Muscle of leg (tissue), 16 donors: ENCODE measurements at places on chromosomes 1 and 21.

GRCh38 chr1:114369930-114370329 lies 141.1 kb downstream of the TRIM33 start:
- peak; percentile 54 for DNase-seq

- DNase-seq: no peak
Measured at GRCh38 chr1:9529190-9529589, 10.1 kb upstream of the SLC25A33 start.

DNA sequence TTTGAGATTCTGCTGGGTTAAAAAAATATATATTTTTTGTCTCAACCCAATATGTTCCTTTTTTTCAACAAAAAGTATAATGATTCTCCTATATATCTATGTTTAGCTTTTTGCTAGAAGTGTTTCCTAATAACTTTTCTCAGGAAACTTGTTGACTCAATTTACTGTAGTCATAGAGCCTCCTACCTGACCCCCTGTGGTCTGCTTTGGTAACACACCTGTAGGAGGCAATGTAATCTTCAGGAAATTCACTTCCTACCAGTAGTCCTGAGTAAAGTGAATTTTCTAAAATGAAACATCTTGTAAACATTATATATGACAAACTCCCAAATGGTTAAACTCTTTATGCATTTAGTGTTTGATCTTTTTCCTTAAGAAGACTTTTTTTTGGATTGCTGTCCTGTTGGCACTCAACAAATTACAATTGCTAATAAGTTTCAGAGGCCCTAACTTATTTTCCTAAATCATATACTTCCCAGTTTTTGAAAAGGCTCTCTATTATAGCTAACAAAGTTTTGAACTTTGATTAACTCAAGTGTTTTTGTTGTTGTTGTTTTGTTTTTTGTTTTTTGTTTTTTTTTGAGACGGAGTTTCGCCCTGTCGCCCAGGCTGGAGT lies 118.3 kb downstream of the OLFML2B start:
- DNase-seq: no peak

DNA sequence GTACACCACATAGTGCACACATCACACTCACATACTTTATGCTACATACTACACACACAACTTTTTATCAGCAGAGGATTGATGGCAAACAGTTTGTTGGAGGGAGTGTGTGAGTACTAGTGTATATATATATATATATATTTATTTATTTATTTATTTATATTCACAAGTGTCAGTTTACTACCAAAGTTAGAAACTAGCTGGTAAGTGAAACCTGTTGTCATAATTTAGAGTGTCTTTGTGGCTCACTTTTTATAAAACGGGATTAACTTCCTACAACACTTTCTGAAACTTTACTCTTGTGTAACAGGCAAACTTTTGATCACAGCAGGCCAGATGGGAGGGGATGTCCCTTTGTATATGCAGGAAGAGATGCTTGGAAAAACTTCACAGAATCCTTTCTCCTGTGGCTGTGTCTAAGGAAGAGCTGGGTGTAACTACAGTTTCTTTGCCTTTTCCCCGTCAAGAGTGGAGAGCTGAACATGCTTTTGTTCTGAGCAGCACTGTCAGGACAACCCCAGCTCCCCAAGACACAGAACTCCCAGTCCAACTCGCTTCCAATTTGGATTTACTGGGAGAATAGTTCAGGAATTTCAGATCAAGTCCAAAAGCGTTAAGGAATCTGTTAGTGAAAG lies 1.9 kb upstream of the SAMD13 start:
- DNase-seq: peak; percentile 57

DNA sequence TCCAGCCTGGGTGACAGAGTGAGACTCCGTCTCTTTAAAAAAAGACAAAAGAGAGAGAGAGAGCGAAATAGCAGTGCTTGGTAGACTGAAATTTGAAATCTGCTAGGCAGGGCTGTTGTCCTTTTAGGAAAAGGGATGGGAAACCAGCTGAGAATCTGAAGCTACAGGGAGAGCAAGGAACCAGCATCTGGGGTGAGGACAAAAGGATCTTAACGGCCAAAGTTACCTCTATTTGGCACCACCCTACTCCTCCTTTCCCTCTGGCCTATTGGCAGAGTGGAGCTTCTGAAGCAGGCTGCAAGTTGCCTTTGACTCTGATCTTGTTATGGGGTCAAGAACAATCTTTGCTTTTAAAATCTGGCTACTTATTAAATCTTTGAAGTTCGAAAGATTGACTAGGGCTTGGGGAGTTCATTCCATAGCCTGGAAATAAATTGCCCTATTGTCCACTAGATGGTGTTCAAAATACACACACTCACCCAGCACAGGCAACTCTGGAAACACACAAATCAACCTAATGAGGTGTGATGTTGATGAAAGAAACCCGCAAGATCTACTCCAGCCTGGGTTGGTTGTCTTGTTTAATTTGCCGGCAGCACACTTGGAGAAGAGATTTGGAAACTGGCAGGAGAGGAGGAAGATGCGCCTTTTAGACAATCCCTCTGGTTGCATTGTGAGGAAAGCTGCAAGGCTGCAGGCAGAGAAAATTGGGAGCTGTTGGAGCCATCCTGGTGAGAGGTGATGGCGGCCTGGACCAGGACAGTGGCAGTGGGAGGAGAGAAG lies 16.5 kb upstream of the PARP1 start:
- peak; percentile 65 for DNase-seq

- DNase-seq: peak; percentile 49
Measured at GRCh38 chr1:222732216-222733159, 4.5 kb upstream of the FAM177B start.

DNA sequence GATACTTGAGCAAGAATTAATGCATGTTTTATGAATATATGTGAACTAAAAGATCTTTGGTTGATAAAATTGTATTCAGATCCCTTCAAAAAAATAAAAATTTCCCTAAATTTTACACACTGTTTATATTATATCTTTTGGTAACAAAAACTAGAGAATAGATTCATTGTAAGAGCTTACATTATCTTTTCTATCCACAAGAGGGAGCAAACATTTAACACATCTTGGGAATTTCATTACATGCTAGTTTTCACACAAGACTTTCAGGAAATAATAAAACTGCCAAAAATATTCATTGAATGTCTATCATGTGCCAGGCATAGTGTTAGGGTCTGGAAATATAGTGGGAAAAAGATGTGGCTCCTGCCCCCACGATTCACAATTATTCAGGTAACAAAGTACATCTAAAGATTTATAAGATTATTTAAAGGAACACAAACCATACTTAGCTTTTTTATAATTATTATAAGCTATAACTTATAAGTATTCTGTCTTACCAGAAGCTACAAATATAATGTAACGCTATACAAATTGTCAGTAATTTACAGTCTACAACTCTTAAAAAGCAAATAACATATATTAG lies 30.6 kb downstream of the FAF1 start:
- DNase-seq: peak; percentile 42

GRCh38 chr21:27526451-27526850 lies 559.6 kb upstream of the ADAMTS5 start:
- DNase-seq: no peak
